ENCODE measurements at places on chromosomes 11 and 22. TPM values are rescaled to one million over a fixed set of nuclear protein-coding genes. Genes with fewer than 3 reads are reported as not detected.

DNA sequence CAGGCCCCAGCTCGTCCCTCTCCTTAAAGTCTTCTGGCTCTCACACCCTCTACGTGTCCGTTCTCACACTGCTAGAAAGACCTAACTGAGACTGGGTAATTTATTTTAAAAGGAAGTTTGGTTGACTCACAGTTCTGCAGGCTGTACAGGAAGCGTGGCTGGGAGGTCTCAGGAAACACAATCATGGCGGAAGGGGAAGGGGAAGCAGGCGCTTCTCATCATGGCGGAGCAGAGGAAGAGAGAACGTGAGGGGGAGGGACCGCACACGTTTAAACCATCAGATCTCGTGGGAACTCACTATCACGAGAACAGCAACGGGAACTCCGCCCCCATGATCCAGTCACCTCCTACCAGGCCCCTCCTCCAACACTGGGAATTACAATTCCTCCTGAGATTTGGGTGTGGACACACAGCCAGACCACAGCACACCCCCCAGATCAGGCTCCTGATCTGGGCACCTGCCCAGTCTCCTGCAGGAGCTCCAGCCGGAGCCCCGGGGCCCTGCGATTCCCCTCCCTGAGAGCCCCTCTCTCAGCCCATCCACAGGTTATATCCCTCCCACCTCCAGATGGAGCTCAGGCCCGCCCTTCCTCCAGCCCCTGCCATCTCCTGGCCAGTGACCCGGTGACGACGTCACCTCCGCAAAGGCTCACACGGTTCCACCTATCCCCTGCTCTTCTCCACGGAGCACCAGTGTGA is 170.2 kb downstream of the BRD1 start:
- DNase-seq = no peak

DNA sequence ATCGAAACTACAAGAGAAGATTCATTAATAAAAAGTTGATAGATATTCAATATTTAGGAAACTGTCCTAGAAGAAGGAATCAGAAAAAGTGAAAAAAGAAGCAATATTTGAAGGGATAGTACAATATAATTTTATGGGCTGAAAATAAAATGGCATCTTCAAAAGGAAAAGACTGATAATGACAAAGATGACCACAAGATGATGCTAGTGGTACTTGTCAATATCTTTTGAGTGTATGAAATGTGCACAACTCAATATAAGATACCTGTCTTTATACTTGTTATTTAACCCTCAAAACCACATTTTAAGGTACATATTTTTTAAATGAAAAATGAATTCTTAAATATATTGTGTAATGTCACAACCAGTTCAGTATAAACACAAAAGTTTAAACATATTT is 1059.6 kb upstream of the RAG2 start:
- DNase-seq = no peak

The GALNT18 gene
- polyA plus RNA-seq = 29.7 TPM

DNA sequence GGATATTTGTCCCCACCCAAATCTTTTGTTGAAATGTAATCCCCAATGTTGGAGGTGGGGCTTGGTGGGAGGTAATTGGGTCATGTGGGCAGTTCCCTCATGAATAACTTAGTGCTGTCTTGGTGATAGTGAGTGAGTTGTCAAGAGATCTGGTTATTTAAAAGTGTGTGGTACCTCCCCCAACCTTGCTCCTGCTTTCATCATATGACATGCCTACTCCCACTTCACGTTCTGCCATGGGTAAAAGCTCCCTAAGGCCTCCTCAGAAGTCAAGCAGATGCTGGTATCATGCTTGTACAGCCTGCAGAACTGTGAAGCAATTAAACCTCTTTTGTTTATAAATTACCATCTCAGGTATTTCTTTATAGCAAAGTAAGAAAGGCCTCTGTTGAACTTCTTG is 30.6 kb downstream of the AAMDC start:
- no peak for DNase-seq

The POU2AF2 gene
- not detected for polyA plus RNA-seq

DNA sequence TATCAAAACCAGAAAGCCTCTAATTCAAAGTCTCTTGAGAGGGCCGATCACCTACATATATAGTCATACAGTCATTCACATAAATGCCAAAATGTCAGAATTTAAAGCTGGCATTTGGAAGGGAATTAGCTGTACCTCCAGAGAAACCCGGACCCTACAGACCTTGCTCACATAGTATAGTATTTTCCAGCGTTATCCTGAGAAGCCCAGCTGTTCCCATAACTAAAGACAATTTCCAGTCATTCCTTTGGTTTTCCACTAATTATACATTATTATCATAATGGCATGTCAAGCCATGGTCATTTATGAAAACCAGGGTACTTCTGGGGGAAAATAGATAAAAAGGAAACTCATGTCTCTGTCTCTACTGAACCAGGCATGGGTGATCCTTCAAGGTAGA is 53.6 kb downstream of the FZD4 start:
- DNase-seq = no peak

DNA sequence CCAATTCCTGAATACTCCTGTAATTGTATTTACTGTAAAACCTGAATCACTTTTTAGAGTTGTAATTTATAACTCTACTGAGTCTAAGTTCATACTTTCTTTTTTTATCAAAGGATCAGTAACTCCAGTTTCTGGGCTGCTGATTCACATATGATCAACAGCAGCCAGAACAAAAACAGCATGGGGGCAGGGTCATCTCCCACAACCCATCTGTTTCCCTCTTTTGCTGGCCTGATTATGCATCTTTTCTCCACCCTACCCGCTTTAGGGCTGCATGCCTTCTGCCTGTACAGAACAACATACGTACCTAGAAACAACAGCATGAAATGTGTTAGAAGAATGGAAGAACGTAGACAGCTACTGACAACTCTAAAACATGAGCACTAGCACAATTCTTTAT is 76.0 kb downstream of the MRTFA start:
- DNase-seq = no peak

DNA sequence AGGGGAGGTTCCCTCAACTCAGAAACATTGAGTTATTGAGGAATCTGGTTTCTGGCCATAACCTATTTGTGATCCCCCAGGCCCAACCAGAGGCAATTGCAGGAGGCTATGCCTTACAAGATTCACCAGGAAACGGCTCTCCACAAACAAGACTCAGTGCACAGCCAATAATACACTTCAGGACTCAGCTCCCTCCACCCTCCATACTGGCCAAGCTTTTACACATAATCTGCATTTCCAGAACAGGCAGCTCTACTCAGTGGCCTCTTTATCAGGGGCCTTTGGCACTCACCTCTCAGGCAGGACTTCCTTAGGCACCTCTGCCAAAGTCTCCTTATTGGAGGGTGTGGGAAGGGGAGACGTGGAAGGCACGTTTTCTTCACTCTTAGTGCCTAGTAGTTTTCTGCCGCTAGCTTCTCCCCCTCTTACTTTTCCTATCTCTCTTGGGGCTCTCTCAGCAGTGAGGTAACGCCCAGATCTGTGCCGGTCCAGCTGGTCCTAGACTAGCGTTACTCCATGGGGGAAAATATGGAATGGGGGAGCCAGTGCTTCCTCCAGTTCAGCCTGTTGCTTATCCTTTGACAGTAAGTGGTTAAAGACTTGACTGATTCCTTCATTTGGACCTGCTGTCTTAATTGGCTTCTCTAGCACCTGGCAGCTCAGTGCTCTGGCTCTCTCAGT is 62.8 kb upstream of the ANO3 start:
- no peak for DNase-seq

DNA sequence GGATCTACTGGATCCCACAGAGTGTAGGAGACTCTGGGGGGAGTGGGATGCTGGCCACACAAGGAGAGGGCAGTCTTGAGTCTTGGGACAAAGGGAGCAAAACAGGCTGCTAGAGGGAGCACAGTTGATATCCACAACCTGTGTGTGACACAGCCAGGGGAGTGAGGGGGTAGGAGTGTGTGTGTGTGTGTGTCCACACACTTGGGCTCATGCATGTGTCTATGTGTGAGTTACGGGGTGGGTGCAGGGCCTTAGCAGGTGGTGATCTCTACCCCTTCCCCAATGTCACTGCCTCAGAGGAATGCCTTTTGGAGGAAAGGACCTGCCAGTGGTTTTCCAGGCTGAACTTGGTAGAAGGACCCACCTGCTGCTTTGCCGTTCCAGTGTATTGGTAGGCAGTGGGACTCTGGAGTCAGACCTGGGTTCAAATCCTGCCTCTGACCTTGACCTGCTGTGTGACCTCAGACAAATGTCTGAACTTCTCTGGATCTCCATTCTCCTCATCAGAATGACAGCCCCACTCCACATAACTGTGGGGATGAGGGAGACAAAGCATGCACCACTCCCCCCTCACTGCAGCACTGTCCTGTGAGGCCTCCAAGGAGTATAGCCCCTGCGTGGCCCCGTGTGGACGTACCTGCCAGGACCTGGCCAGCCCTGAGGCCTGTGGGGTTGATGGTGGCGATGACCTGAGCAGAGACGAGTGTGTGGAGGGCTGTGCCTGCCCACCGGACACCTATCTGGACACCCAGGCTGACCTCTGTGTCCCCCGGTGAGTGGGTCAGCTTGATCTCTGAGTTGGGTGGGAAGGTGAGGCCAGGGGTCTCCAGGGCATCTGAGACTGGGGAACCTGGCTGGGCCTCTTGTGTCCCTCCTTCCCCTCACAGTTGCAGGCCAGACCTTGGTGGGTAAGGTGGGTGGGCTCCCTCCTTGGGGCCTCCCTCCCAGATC is 27.4 kb downstream of the OTOG start:
- DNase-seq = no peak
